Fibroblast of skin of right biceps (primary cell): ENCODE measurements at places on chromosomes 1 and 21.
A peak's percentile ranks its signal among the peaks of the same experiment; 100 is the strongest.

DNA sequence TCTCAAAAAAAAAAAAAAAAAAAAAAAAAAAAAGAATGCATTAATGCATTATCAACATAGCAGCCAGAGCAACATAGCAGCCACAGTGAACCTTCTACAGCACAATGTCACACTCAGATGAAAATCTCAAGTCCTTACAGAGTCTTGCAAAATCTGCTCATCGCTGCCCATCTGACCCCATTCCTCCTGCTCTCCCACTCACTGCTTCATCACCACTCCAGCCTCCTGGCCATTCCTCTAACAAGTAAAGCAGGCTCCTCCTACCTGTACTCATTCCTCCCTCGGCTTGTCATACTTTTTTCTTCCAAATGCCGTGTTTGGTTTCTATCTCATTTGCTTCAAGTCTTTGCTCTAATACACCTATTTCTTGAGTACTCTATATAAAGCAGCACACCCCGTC is 29.5 kb downstream of the BRINP2 start:
- DNase-seq: no peak

- no peak for DNase-seq
Observed at GRCh38 chr1:71399594-71399993, 318.8 kb upstream of the ZRANB2 start.

GRCh38 chr21:42353623-42354022 is 2.8 kb upstream of the TFF2 start:
- no peak for DNase-seq

DNA sequence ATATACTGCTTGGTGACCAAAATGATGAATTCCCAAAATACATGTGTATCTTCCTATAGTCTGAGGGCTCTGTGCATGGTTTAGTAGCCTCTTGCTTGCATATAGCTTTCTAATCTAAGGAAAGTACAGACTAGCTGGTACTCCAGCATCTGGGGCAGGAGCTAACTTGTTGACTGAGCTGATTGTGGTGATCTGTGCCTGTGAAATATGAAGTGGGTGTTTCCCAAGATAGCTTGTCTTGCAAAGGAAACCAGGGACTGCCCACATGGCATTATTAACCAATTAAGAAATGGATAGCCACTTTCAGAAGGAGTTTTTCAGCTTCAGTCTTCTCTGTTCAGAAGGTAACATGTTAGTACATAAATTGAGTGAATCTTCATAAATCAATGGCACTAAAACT is 219.8 kb downstream of the NEGR1 start:
- DNase-seq: no peak

GRCh38 chr21:42088658-42089057 is 17.5 kb downstream of the UMODL1 start:
- DNase-seq: no peak

GRCh38 chr1:241432241-241432640 is 75.2 kb upstream of the RGS7 start:
- DNase-seq: no peak

GRCh38 chr1:21334214-21335087 is 44.2 kb upstream of the ECE1 start:
- peak; percentile 72 for DNase-seq

- DNase-seq: no peak
Observed at GRCh38 chr1:1146026-1146425, 27.7 kb upstream of the TTLL10 start.

DNA sequence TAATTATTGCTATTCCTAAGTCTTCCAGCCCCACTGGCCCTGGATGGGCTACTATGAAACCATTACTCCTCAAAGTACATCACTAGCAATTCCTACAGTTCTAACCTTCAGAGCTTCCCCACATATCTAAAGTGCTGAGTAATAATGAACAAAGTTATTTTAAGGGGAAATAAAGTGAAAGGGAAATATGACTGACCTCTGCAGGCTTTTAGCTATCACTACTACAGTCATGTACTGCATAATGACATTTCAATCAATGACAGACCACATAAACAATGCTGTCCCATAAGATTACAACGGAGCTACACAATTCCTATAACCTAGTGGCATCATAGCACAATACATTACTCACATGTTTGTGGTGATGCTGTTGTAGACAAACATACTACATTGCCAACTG is 32.5 kb upstream of the ASPM start:
- DNase-seq: peak; percentile 66

DNA sequence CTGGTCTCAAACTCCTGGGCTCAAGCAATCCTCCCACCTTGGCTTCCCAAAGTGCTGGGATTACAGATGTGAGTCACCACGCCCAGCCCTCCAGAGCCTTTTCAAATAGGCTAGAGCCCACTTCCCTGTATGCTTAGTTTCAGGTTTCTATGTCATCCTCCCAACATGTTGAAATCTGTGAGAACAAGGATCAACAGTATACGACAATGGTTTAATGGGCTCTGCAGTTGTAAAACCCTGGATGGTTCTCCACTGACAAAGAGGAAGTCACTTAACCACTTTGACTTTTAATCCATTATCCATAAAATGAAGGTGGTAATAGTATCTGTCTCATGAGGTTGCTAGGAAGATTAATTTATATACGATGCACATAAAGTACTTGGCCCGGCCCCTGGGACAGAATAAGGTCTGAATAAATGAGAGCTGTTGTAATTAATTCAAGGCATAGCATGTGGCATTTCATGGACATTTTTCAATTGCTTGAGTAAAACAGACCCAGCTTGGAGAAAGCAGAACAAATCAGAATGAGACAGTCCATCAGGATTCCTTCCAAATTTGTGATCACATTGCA is 113.9 kb upstream of the ZNF648 start:
- no peak for DNase-seq

GRCh38 chr1:235075048-235075776 is 53.4 kb downstream of the TOMM20 start:
- peak; percentile 97 for DNase-seq

DNA sequence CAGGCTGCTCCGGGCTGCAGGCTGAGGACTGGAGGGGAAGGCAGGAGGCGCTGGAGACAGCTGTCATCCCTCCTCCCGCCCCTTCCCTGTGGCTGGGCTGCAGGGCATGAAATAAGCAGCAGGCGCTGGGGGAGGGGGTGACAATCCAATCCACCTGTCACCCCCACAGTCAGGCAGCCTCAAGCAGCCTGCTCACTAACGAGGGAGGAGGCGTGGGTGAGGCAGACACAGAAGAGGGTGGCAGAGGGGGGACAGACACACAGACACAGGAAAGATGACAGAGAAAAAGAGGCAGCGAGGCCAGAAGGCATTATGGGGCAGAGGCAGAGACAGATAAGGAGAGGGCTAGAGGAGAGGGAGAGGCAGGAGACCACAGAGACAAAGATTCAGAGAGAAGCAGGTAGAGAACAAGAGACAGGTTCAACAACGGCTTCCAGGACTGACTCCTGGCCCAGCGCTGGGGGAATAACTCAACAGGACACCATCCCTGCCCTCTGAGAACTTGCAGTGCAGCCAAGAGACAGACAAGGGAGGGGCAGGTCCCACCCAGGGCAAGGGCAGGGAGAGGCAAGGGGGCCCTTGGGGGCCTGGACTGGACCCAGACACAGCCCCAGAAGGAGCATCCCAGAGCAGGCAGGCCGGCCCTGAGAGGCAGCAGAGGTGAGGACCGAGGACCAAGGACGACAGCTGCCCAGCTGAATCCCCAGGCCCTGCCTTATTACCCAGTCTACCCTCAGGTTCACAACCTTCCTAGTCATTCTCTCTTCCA is 11.2 kb downstream of the MEF2D start:
- DNase-seq: no peak

- no peak for DNase-seq
Observed at GRCh38 chr1:37288900-37289299, 185.5 kb upstream of the ZC3H12A start.

DNA sequence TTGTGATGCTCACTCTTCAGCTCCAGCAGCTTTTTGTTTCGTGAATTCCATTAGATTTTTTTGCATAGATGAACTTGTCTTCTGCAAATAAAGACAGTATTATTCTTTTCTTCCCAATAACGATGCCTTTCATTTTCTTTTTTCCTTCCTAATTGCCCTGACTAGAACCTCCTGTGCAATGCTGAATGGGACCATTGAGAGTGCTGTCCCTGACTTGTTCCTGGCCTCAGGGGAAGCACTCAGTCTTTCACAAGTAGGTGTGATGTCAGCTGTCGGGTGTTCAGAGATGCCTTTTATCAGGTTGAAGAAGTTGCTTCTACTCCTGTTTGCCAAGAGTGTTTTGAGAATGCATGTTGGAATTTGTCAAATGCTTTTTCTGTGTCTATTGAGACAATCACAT is 64.3 kb upstream of the ADARB1 start:
- no peak for DNase-seq
